ENCODE measurements at places on chromosomes 11 and 22.

GRCh38 chr11:19814421-19814820 lies 101.8 kb downstream of the NAV2 start:
- DNase-seq, result peak; percentile 23

DNA sequence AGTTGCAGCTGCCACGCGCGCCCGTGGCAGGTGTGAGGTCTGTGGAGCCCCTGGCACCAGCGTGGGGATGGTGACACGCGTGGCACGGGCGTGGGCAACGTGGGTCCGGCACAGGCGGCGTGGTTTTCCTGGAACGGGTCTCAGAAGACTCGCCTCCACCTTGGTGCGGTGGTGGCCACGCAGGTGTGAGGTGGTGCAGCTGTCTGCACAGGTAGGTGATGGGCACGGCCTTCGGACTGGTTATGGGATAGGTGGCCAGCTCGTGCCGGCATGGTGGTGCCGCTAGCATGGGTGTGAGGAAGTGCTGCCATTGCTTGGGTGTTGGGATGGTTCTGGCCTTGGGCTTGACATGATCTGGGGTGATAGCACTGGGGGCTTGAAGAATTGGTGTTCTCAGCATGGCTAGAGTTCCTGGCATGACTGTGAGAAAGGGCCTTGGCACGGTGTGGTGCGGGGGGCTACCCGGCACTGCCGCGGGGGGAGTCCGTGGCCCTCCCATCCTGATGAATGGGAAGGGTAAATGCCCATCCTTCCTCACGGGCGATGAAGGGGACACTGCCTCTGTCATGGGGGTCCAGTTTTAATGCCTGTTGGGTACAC lies 531 bp downstream of the DAGLA start:
- DNase-seq, result no peak

DNA sequence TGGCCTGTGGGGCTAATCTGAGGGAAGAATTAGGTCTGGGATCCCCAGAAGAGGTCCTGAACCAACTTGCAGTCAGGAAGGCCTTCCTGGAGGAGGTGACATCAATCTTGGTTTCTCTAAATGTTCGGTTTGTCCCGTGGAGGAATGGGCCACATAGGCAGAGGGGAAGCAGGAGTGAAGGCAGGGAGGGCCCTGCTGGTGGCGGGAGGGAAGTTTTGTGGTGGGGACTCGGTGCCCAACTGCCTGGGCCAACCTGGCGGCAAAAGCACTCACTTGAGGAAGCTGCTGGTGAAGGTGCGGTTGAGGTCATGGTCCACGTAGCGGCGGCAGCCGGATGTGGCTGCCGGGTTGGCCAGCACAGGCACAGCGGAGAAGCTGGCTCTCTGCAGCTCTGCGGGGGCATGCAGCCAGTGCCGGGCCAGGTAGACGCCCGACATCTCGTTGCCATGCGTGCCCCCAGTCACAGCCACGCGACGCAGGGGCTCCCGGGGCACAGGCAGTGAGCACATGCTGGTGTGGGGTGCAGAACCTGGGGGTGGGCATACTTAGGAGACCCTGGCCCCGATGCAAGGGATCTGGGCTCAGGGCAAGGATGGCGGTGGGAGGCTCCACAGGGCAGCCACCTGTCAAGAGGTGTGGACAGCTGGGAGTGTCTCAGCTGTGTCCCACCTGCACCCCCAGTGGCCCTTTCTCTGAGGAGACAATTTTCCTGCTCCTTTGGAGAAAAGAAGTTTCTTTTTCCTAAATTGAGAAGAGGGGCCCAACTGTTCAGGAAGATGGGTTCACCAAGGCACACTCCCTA lies 3.8 kb downstream of the ACY3 start:
- DNase-seq, result no peak

GRCh38 chr22:44567846-44568493 lies 69.9 kb upstream of the RTL6 start:
- peak; percentile 76 for DNase-seq

DNA sequence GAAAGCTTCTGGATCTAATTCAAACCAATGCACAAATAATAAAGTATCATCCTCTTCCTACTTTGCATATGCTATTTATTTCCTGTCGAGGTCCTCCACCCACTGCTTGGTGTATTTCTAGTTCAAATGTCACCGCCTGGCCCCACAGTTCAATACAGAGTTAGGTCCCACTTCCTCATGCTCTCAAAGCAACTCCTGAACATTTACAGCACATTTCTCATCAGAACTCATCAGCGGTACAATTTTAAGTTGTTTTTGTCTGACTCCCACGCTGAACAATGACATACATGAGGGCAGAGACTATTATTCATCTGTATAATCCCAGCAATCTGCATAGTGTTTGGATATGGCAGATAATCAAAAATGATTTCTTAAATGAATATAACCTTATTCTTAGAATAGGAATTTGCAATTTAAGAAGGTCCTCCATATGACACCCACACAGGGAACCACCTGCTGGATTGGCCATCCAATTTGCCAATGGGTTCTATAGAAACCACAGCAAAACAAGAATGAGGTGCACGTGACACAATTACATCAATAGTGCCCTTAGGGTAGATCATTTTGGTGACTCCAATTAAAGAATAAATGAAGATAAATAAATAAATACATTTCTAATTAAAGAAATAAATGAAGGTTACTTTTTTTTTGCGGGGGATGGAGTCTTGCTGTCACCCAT lies 54.2 kb downstream of the SLC25A17 start:
- DNase-seq, result no peak

- DNase-seq, result peak; percentile 22
These were observed 1.4 kb downstream of the ASCL2 start for GRCh38 chr11:2268729-2269600.

- no peak for DNase-seq
These were observed 1126.4 kb downstream of the TBC1D22A start for GRCh38 chr22:47888817-47889216.

GRCh38 chr11:128290106-128290840 lies 297.1 kb downstream of the ETS1 start:
- DNase-seq, result peak; percentile 48

- DNase-seq, result no peak
These were observed 85.4 kb downstream of the OSBP2 start for GRCh38 chr22:30780026-30780425.

- no peak for DNase-seq
These were observed 2.6 kb downstream of the RNF26 start for GRCh38 chr11:119336744-119337469.

DNA sequence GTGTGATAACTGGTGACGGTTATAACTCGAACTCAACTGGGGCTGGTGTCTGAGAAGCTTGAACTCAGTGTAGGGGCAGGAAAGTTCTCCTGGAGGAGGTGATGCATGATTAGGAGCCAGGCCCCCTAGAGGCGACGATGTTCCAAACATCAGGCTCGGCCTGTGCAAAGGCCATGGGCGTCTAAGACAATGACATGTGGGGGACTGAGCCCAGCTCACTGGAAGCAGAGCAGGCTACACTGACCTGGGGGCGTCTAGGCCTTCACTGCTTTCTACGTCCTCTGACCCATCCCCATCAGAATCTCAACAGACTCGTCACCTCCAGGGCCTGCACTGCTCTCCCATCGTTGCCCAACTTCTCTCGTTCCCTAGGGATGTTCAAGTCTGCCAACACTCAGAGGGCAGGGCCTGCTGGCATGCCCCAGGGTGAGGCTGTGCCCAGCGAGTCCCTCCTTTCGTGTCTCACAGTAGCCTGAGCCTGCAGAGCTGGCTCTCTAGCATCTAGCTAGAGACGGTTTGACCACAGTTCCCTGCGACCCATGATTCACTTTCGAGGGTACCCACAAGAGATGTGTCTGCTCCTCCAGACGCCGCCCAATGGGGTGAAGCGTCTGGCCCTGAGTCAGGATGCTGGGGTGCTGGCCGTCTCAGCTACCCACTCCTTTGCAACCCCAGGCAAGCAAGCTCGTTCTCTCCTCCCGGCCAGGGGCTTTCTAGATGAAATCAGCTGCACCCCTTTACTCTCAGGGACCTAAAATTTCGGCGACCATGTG lies 1.1 kb upstream of the ATG16L2 start:
- peak; percentile 77 for DNase-seq

DNA sequence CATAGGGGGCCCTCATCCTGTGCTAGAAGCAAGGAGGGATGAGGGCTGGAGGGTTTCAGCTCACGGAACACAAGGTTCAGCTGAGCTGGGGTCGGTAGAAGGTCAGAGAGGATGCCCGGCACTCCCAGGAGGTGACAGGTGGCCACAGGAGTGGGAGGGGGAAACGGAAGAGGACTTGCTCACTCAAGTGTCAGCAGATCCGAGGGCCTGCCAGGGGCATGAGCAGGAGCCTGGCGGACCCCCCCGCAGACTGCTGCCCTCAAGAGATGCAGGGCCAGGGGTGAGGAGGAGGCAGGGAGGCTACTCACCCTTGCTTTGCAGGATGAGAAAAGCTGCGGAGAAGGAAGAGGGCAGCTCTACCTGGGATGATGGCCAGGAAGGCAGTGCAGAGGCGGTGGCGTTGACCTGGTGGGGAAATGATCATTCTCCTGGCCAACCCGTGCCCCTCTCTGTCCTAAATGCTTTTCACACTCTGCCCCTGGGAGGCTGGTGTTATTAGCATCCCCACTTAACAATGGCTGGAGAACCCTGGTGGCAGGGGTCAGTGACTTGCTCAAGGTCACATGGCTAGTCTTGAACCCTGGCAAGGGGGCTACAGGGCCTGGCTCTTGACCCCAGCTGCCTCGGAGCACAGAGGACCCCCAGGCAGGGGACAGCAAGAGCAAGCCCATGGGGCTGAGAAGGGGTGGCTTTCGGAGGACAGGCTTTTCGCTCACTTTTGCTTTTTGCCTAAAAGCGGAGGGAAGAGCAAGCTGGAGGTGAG lies 30.1 kb upstream of the CSNK1E start:
- DNase-seq, result peak; percentile 87

DNA sequence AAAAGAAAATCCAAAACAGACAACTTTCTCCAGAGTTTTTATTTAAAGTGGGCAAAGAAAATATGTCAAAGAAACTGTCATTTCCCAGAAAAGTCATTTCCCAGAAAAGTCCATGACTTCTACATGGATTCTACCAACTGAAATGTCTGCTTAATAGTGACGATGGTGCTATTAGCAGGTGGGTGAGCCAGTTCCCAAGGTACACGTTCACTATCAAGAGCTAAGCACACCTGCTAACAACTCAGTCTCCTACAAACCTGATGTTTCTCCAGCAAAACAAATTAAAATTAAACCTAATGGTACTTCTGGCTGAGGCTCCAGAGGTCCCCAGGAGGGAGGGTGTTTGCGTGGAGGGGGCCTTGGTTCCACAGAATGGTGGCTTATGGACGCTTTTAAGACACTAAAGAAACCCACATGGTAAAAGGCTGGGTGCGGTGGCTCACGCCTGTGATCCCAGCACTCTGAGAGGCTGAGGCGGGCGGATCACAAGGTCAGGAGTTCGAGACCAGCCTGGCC lies 26.8 kb downstream of the POU2AF1 start:
- DNase-seq, result no peak

- DNase-seq, result no peak
These were observed 53.3 kb downstream of the PPFIA1 start for GRCh38 chr11:70323806-70324205.

- DNase-seq, result no peak
These were observed 1682.4 kb downstream of the LRRC4C start for GRCh38 chr11:39777035-39777434.

GRCh38 chr11:1660111-1660867 lies 30.7 kb downstream of the KRTAP5-5 start:
- DNase-seq, result no peak

GRCh38 chr11:17224727-17225126 lies 16.9 kb upstream of the PIK3C2A start:
- DNase-seq, result no peak

GRCh38 chr11:85698195-85698594 lies 12.2 kb upstream of the CCDC89 start:
- no peak for DNase-seq

DNA sequence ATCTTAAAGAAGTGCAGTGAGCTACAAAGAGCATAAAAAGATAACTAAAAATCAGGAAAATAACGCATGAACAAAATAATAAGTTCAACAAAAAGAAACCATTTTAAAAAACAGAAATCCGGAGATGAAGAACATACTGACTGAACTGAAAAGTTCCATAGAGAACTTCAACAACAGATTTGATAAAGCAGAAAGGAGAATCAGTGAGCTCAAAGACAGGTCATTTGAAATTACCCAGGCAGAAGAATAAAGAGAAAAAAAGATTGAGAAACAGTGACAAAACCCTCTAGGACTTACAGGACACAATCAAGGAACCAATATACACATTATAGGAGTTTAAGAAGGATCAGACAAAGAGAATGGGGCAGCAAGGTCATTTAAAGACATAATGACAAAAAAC lies 334.3 kb downstream of the NTM start:
- DNase-seq, result no peak

DNA sequence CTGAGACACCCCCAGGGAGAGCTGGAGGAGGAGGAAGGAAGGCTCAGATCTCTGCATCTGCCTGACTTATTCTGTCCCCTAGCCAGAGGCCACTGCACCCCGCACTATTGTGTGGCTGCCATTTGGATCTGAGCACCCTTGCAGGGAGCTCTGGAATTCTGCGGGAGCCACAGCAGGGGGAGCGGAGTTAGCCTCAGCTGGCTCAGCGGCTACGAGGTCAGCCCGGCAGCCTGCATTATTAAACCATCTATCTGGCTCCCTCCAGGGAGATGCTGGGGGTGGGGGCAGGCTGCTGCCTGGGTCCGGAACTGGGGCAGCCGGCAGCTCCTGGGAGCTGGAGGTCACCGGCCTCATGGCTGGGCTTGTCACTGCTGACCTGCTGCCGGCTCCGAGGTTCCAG lies 6.5 kb upstream of the ELFN2 start:
- peak; percentile 79 for DNase-seq

GRCh38 chr11:123628936-123629683 lies 25.3 kb downstream of the SCN3B start:
- peak; percentile 85 for DNase-seq

DNA sequence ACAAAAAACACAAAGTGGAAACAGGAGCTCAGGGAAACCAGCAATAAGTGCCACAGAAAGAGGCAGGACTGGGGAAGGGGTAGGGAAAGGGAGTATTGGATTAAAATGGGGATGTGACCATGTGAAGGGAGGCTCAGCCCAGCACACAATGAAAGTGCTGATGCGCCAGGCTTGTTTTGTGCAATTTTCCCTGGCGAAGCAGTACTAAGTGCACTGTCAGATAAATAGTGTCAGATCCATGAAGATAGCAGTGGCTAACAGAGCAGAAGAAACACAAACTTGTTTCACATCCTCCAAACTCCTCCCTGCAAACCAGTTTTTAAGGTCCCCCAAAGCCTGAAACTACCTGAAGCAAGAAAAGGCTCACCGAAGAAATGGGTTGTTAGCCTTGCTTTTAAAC lies 50.7 kb upstream of the RAPSN start:
- DNase-seq, result no peak

GRCh38 chr22:49833340-49834007 lies 5.8 kb upstream of the BRD1 start:
- DNase-seq, result no peak

- peak; percentile 54 for DNase-seq
These were observed 43.1 kb upstream of the TH start for GRCh38 chr11:2214527-2215229.

Measured in WERI-Rb-1 (cell line).